ENCODE measurements at places on chromosomes 12 and 14. TPM values are rescaled to one million over a fixed set of nuclear protein-coding genes. Genes with fewer than 3 reads are reported as not detected.

GRCh38 chr14:51527073-51527472 lies 124.6 kb upstream of the FRMD6 start:
- no peaks in the 10 kb centered on the region for H3K4me1 ChIP-seq
- no peak overlapping the region for H3K27ac ChIP-seq
- H3K36me3 ChIP-seq = no peaks in the 10 kb centered on the region
- no peak for DNase-seq
- no peak overlapping the region for H3K4me3 ChIP-seq

GRCh38 chr14:31122098-31122611 lies 85.4 kb downstream of the HECTD1 start:
- DNase-seq = no peak
- H3K27me3 ChIP-seq = no peaks in the 10 kb centered on the region
- H3K36me3 ChIP-seq = peaks cover 76% of the 10 kb centered on the region
- no peak overlapping the region for H3K4me3 ChIP-seq
- H3K4me1 ChIP-seq = no peaks in the 10 kb centered on the region

DNA sequence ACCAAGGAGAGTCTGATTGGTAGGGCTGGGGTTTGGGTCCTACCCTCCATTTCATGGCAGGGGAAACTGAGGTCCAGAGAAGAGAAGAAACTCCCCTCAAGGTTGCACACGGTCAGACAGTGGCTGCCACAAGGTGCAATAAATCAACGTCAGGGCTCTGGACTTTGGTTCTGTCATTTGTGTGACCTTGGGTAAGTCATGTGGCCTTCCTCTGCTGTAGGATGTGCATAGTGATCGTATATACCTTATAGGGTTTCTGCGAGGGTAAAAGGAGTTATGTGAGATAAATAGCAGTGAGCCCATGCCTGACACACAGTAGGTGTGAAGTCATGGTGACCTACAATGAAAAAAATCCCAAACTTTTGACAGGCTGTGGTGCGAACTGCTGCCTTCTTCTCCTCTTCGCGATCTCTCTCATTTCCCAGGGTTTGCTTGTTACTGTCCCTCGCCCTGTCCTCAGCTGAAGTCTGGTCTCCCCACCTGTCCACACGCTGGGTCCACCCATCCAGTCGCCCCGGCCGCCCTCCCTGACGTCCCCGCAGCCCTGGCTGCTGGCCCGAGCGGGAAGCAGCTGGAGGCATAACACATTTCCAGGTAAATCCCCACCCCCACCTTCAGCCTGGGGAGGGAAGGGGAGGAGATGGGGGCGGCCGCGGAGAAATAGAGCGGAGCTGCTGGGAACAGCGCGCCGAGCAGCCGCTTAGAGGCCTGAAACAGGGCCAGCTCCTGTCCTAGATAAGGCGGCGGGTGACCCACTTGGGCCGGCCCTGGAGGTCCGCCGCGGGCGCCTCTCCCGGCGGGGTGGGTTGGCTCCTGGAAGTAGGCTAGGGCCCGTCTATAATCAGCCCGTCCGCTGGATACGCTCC lies 1.8 kb upstream of the FAM222A start:
- peaks cover 63% of the 10 kb centered on the region for H3K27me3 ChIP-seq
- no peaks in the 10 kb centered on the region for H3K36me3 ChIP-seq

GRCh38 chr14:69713993-69714679 lies 52.8 kb upstream of the SRSF5 start:
- H3K36me3 ChIP-seq = peaks cover 54% of the 10 kb centered on the region
- H3K27ac ChIP-seq = no peak overlapping the region
- H3K27me3 ChIP-seq = no peaks in the 10 kb centered on the region
- DNase-seq = no peak

The SYNDIG1L gene
- 0.29 TPM for total RNA-seq

GRCh38 chr14:94144765-94145164 lies 15.4 kb upstream of the IFI27L2 start:
- H3K36me3 ChIP-seq = no peaks in the 10 kb centered on the region
- H3K27ac ChIP-seq = no peak overlapping the region
- peak; percentile 78 for DNase-seq
- H3K4me1 ChIP-seq = no peaks in the 10 kb centered on the region

Measured in esophagus muscularis mucosa (tissue), 4 donors.